Stimulated activated CD4-positive, alpha-beta T cell treated with anti-CD3 and anti-CD28 coated beads, Interleukin-12 subunit alpha, Interleukin-12 subunit beta, amount 100 ng/mL, for 48 hours (primary cell): ENCODE measurements at places on chromosomes 12 and 14.

DNA sequence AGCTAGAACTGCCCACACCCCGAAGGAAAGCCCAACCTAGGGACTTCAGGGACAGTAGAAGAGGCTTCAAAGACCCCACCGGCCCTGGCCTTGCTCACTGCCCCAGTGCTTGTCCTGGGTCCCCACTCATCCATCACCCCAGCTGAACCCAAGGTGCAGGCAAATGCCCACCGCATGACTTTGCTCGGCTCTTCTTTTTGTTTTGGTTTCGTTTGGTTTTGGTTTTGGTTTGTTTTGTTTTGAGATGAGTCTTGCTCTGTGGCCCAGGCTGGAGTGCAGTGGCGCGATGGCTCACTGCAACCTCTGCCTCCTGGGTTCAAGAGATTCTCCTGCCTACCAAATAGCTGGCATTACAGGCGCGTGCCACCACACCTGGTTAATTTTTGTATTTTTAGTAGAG lies 9.0 kb downstream of the CCDC85C start:
- peak; percentile 13 for DNase-seq

GRCh38 chr12:32253154-32253790 lies 146.1 kb upstream of the FGD4 start:
- DNase-seq: no peak

GRCh38 chr12:55666508-55666907 lies 29.8 kb downstream of the OR10P1 start:
- no peak for DNase-seq

- DNase-seq: no peak
Observed at GRCh38 chr12:1473418-1473817, 121.0 kb downstream of the FBXL14 start.

DNA sequence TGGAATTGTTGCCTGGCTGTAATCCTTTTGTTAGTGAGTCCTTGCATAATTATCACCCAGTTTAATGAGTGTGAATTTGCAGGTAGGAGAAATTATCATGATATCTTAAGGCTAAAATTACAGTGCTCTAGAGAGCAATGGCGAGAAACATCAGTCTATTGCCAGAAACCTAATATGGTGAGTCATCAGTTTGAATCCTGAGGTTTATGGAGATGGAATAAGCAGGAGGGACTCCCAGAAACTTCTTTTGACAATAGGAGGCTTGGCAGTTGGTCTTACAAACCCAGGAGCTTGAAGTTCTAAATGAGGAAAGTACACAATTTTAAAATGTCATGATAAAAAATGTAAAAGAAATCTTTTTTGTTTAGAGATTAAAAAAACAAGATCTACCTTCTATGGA lies 31.5 kb upstream of the CRADD start:
- no peak for DNase-seq

DNA sequence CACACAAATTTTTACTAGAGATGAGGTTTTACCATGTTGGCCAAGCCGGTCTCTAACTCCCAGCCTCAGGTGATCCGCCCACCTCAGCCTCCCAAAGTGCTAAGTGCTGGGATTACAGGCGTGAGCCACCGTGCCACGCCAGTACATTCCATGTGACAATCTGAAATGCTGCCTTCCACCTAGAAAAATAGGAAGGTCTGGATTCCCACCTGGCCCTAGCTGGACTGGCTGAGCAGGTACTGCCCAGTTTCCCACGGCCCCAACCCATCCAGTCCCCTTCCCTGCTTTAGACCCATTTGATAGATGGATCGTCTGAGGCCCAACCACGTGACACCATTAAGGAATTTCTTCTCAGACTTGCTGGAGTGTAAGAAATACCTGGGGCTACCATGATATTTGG lies 55.4 kb downstream of the KDM2B start:
- DNase-seq: no peak

- no peak for DNase-seq
Observed at GRCh38 chr12:106771425-106771824, 3.1 kb upstream of the RIC8B start.

GRCh38 chr14:92519246-92520101 lies 5.9 kb downstream of the RIN3 start:
- DNase-seq: no peak

DNA sequence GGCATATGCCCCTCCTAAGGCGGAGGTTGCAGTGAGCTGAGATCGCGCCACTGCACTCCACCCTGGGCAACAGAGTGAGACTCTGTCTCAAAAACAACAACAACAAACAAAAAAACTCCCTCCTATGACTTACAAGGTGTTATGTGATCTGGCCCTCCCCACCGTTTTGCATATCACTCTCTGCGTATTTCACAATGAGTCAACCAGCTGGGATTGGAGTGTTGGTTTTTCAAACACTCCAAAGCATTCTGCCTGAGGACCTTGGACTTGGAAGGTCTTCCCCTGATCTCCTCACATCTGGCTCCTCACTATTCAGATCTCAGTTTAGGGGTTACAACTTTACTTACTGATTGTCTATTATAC lies 14.0 kb downstream of the MANSC1 start:
- no peak for DNase-seq

DNA sequence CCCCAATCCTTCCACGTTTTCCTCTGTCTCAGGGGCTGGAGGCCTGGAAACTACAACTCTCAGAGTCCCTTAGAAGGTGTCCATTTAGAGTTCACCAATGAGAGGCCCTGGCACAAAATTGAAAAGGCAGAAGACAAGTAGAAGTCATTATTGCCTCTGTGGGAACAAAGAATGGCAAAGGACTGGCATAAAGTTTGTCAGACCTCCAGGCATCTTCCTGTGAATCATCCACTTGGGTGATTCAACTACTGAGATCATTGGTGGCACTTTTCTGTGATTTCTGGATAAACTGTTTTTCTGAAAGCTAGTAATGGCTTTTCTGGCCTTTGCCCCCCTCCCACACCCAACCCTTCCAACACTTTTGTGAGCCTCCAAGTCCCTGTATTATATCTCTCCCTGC lies 42.6 kb upstream of the C12orf42 start:
- DNase-seq: no peak

DNA sequence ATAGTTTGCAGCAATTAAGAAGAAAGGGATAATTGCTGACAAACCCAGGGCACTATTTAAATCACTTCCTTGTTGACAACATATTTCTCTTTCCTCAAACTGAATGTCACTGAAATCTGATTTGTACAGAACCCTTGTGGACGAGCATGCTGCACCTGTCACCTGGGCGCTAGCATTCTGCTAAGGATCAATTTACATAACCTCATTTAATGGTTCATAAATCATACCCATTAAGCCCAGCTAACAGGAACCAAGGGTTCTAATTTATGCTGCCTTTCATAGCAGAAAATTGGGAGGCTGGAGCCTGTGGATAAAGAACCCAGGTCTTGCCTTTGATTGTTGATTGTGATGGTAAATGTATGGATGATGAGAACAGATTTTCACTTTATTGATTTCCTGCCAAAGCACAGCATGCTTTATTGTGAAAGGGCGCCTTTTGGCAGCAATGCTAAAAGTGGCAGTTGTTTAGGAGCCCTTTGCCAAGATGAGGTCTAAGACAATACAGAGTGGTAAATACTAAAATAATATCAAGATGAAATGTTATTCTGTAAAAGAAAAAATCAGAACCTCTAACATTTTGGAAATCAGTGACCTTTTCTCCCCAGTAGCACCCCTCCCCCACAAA lies 95.4 kb downstream of the NKX2-1 start:
- no peak for DNase-seq

DNA sequence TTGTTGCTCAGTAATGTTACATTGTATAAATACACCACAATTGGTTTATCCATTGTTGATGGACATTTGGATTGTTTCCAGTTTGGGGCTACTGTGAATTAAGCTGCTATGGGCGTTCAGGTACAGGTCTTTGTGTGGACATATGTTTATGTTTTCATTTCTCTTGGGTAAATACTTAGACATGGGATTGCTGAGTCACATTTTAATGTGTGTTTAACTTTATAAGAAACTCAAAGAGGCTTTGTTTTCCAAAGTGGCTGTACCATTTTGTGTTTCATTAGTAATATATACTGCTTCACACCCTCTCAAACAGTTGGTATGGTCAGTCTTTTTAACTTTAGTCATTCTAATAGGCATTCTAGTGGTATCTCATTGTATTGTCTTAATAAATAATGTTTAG lies 225.0 kb downstream of the SPTSSA start:
- DNase-seq: no peak

DNA sequence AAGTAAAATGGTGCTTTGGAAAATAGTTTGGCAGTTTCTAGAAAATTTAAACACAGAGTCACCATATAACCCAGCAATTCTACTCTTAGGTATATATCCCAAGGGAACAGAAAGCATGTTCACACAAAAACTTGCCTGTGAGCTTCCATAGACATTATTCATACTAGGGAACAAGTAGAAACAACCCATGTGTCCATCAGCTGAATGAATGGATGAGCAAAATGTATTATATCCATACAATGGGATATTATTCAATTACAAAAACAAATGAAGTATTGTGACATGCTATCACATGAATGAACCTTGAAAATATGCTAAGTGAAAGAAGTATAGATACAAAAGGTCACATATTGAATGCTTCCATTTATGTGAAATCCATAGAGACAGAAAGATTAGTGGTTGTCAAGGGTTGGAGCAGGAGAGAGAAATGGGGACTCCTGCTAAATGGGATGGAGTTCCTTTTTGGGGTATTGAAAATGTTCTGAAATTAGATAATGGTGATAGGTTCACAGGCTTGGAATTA lies 7.9 kb downstream of the SLC10A1 start:
- no peak for DNase-seq

DNA sequence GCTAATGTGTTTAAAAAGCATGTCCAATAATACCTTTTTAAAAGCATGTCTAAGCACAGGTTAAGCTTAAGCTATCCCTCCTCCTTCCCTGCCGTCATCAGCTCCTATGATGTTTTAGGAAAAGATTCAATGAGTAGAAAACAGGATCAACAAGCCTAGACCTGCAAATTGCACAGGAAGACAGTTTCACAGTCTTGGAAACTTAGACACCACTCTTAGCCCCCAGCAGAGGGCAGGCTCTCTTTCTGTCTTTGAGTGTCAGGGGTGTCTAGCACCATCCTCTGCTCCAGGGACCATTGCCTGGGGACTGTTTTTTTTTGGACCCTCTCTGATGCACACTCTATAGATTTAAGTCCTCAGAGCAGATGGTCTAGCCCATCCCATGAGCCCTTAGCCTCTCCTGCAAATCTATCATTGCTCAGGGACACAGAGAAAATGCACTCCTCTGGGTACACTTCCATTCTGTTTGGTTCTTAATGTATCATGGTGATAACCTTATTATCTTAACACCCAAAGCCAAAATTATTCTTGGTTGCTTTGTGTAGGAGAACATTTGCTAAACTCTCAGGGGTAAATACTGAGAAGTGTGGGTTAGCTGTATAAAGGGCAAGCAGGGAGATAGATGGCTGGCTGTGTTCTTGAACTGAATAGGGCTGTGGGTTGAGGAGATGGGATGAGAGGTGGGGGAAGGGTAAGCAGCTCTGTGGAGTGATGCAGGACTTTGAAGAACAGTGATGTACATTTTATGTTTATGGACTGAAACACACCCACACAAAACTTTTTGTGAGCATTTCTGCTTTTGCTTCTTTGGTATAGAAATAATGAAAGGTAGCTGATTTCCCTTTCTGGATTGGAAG lies 259.9 kb upstream of the DDHD1 start:
- DNase-seq: no peak

DNA sequence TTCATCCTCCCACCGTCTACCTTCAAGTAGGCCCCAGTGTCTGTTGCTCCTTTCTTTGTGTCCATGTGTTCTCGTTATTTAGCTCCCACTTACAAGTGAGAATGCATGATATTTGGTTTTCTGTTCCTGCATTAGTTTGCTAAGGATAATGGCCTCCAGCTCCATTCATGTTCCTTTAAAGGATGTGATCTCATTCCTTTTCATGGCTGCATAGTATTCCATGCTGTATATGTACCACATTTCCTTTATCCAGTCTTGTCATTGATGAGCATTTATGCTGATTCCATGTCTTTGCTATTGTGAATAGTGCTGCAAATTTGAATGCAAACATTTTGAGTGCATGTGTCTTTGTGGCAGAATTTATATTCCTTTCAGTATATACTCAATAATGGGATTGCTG lies 259.6 kb upstream of the PELI2 start:
- DNase-seq: no peak

DNA sequence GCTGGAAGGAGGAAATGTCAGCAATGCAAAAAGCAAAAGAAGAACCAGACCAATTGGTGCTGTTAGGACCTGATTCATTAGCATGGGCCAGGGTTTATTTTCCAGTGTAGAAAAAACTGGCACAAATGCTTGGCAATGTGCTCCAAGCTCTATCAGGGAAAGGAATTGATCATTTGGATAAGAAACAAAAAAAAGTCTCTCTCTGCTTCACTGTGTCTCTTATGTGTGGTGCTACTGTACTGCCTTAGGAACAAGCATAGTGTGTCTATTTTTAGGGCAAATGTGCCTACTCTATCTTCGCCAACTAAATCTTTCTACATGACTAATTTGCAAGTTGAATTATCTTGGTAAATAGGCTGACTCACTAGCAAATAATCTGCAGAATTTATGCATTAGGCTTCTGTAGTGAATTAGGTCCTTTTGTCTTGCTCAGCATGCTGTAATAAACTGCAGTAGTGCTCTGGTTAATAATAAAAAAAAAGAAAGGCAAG lies 236.7 kb downstream of the MDGA2 start:
- no peak for DNase-seq

DNA sequence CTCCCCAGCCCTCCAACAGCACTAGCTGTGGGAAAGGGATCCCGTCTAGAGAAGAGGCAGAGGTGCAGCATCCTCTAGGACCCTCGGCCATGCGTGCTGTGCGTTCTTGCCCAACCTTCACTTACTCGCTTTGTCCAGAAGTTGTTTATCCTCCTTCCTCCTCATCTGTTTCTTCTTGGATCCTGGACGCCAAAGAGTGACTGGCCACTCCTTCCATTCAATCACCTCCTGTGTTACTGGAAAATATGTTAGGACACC lies 140.5 kb downstream of the ZFP36L1 start:
- DNase-seq: no peak

GRCh38 chr12:105256921-105257320 lies 20.9 kb upstream of the APPL2 start:
- DNase-seq: no peak

- no peak for DNase-seq
Observed at GRCh38 chr12:67633708-67634107, 14.8 kb upstream of the DYRK2 start.

DNA sequence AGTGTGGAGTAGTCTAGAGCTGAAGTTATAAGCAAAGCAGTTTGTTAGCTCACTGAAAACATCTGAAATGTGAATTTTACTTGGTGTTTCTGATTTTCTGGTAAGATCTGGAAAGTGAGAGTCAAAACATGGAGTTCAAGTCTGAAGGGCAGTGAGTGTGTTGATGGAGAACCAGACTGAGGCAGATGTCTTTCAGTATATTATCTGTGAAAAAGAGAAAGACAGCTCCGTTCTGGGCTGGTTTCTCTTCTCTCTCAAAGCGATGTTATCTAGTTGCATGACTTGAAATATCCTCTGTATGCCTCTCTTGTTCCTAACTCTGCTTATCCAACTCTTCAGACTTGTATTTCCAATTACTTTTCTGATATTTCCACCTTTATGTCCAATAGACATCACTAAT lies 381.9 kb upstream of the RGS6 start:
- no peak for DNase-seq

DNA sequence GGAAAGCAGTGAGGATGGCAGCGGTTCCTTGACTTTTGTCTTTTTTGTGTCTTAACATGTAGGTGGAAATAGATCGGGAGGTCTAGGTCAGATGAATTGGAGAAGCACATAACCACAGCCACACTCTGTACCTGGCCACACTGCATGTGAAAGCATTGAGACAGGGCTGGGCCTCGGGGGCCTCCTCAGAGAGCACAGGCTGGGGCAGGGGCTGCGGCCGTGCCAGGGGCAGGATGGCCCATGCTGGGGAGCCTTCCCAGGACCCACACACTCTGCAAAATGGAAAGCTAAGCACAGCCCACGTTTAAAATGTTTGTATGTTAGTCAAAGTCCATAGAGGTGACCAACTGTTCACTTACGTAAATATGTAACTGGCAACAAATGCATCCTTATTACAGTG lies 76.7 kb downstream of the PIWIL1 start:
- DNase-seq: no peak
